ENCODE measurements at places on chromosomes 3 and 15. TPM values are rescaled to one million over a fixed set of nuclear protein-coding genes. Genes with fewer than 3 reads are reported as not detected.

PIGB gene
- polyA plus RNA-seq: 17.4 TPM

GRCh38 chr15:80471881-80472280 is 67.7 kb downstream of the ARNT2 start:
- no peak for DNase-seq

- DNase-seq: no peak
Observed at GRCh38 chr3:74287557-74287956, 326.9 kb downstream of the CNTN3 start.

SNTN gene
- not detected for polyA plus RNA-seq

WDR72 gene
- 60.0 TPM for polyA plus RNA-seq

- no peak for DNase-seq
Observed at GRCh38 chr3:69563151-69563550, 176.1 kb upstream of the MITF start.

DNA sequence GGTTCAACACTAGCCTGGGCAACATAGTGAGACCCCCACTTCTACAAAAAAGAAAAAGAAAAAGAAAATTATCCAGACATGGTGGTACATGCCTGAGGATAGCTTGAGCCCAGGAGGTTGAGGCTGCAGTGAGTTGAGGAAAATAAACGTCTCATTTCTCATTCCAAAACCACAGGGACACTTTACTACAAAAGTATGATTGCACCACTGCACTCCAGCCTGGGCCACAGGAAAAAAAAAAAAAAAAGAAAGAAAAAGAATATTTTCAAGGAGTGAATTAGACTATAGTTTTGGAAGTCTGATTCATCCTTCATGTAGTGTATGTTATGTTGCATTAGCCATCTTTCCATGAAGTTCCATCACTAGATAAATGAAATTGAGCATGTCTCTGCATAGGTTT is 149.5 kb upstream of the THBS1 start:
- DNase-seq: no peak

DNA sequence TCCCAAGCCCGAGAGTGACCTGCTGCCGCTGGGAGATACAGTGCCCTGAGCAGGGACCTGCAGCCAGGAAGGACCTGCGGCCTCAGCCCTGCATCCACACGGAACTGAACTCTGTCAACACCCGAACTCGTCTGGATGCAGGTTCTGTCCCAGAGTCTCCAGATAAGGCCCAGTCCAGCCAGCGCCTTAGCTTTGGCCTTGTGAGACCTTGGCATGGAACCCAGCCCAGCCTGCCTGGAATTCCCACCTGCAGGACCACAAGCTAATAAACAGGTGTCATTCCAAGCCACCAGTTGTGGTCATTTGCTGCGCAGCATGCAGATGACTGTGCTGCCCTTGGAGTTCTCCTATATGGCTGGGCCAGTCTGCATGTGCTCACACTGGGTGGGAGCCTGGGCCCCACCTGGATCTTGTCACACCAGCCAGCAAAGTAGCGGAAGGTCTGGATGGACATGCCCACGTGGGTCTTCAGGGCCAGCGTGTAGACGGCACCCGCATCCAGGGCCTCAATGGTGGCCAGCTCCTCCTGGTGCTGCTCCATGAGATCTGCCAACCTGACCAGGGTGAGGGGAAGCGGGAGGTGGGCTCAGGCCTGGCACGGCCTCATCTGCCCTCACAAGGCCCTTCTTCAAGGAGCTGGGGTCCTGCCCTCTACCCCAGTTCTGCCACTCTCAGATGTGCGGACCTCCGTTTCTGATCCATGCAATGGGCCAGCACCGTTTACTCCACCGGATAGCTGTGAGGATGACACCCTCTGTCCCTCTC is 47.2 kb upstream of the SLC41A3 start:
- peak; percentile 30 for DNase-seq

CASR gene
- 14.8 TPM for polyA plus RNA-seq

GRCh38 chr3:132344666-132345280 is 27.6 kb downstream of the ACP3 start:
- DNase-seq: no peak

DNA sequence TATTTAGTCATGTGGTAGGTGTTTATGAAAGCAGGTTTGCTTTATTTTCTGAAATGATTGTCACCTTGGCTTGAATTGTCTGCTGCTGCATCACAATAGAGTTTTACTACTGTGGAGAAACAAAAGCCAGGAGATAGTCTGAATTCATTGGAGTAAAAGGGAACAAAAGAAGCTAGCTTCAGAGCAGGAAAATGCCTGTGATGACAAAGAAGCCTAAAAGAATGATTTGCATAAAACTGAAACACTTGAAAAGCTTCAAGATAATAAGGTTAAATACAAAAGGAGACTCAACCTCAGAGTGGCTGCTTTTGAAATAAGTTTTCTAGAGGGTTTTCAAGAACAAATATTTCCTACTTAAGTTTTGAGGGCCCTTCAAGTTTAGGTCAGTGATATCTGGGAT is 138.3 kb downstream of the PTPRG start:
- no peak for DNase-seq

UNC13C gene
- polyA plus RNA-seq: 0.45 TPM

DNA sequence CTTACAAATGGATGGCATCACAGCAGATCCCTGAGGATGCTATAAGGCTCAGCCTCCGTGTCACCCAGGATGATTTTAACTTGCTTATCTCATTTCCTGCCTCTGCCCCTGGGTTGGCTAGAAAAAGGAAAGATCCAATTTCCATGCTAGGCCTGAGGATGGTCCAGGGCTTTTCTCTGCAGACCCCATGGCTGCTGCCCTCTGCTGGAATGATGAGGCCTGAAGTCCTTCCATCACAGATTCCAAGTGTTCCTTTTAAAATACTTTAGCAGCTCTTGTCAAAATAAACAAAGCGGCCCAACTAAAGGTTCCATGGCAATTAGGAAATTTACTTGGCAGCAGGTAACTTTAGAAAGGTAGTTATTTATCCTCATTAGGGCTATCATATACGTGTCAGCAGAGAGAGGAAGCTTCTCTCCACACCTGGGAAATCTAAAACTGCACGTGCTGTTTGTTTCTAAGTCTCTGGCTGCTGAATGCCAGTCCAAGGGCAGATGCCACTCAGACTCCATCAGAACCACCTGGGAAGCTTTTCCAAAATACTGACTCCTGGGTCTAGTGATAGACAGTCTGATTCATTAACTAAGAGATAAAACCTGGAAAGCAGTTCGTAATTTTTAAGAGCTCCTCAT is 401.9 kb upstream of the IL12A start:
- peak; percentile 57 for DNase-seq

- no peak for DNase-seq
Observed at GRCh38 chr15:94387849-94388441, 156.6 kb downstream of the MCTP2 start.

GRCh38 chr3:77247061-77247460 is 207.2 kb downstream of the ROBO2 start:
- no peak for DNase-seq

GRCh38 chr15:99509686-99510461 is 55.9 kb upstream of the MEF2A start:
- no peak for DNase-seq

ACTRT3 gene
- polyA plus RNA-seq: 4.5 TPM

- DNase-seq: no peak
Observed at GRCh38 chr15:95416576-95416975, 913.9 kb upstream of the NR2F2 start.

DNA sequence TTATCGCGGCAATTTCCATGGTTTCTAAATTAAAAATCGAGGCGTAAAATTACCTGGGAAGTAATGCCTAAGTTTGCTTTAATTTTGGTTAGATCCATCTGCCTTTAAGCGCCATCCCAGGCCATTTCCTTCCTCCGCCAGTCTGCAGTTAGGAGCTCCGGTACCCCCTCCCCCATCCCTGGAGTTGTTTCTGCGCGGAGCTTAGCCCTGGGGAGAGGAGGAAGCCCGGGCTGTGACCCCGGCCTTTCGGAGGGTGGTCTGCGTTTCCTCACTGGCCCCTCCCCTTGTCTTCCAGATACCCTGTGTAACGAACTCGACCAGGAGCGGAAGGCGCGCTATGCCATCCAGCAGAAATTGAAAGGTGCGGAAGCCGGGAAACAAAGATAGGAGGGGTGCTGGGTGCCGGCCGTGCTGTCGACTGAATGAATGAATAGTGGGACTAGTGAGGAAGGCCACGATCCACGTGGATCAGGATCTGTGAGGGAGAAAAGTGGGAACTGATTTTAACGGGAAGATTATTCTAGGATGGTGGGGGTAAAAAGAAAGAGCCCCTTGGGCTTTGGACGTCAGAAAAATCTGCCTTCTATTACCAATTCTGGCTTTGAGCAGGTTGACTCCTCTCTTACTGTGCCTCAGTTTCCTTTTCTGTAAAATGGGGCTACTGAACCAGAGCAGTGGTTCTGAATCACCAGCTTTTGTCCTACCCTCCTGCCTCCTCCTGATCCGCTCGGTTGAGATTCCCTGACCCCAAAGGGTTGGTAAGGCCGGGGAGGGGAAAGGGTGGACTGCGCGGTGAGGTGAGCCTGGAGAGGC is 6.7 kb downstream of the RNU6-1 start:
- peak; percentile 61 for DNase-seq

SNAP23 gene
- 34.1 TPM for polyA plus RNA-seq

DNA sequence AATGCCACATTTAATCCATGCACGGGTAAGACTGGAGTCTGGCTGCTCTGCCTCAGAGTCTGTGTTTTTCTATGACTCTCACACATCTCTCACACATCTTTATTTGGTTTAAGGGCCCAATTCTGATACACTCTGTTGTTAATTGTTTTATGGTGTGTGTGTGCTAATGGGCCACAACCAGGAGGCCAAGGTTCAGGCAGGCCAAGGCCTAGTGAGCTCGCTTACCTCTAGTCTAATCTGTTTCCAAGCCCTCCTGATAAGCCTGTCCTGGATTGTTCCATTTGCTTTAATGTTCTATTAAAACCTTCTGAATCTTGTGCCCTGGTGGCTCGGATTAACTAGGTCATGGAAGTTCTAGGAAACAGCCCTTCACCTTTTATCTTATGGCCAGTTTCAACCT is 445.4 kb upstream of the DPH6 start:
- no peak for DNase-seq

GOLGA8H gene
- polyA plus RNA-seq: 0.43 TPM

DNA sequence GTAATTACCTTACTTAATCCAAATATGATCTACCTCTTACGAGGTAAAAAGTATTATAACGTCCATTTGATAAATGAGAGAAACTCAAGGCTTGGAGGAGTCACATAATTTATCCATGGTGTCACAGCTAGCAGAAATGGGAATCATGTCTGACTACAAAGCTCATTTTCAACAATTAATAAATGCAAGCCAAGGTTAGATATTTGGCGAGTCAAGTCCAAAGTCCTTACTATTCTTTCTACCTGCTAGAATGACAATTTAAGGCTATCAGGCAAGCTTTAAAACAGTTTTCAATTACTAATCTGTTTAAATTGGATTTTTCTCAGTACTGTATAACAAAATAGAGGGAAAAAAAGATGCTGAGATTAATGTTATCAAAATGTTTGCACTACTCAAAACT is 68.6 kb downstream of the DLG1 start:
- no peak for DNase-seq

CFAP91 gene
- polyA plus RNA-seq: 4.7 TPM

CLRN1 gene
- not detected for polyA plus RNA-seq

DNA sequence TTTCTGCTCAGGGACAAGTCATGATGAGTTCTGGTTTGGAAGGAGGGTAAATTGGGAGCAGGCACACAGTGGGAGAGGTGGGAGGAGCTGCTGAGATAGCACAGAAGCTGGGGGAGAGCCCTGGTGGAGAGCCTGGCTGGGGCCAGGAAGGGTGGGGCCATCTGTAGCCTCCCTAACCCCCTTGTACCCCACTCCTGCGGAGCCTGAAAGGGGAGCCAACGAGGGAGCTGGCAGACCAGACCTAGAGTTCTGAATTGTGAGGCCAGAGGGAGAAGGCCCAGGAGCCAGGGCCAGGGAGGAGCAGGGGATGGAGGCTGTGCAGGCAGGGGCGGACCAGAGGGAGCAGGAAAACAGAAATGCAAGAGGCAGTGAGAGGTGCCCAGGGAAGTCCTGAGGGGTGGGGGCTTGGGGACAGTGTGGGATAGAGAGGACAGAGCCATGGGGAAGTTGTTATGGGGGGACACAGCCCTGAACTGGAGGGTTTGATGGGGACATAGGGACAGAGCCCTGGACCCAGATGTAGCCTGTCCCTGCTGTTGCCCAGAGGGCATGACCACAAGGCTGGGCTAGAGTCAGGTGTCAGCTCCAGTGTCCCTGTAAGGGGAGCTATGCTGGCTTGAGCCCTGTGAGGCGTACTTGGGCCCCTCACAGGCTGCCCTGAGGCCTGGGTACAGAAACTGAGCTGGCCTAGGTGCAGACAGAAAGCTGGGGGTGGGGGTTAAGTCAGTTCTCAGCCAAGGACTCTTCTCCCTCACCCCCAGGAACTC is 1.2 kb downstream of the TMIE start:
- no peak for DNase-seq

GRCh38 chr15:99142562-99142961 is 37.7 kb downstream of the SYNM start:
- DNase-seq: no peak

MORC1 gene
- not detected for polyA plus RNA-seq

DNA sequence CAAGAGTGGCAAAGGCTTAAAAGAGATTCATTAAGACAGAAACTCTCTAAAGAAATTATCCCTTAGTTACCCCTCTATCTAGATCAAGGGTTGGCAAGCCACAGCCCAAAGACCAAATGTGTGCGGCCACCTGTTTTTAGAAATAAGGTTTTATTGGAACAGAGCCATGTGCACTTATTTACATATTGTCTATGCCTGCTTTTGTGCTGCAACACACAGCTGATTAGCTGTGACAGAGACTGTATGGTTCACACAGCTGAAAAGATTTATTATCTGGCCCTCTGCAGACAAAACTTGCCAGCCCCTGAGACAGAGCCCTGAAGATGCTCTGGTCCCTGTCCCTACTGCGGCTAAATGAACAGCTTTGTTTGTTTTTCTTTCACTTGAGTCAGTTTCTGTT is 88.1 kb downstream of the ADAMTS9 start:
- no peak for DNase-seq

TF gene
- polyA plus RNA-seq: 0.88 TPM

COL6A5 gene
- polyA plus RNA-seq: not detected

DNA sequence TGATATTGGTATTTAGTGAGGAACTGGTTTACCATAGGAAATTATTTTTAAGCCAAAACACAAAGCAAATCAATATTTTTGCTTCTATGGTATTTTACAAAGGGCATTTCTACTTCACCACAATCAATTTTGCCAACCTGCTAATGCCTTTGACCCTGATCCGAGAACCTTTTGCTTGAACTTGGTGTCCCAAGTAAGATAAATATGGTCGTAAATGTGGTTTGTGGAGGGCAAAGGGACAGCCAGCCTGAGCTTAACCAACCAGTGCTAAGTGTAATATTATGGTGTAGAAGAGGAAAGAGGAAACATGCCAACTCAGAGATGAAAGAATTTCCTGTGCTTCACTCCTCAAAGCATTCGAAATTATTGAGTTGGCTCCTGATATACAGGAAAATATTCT is 148.4 kb downstream of the C3orf38 start:
- DNase-seq: peak; percentile 18

FBXL2 gene
- 10.8 TPM for polyA plus RNA-seq

ST3GAL6 gene
- 20.8 TPM for polyA plus RNA-seq

DNA sequence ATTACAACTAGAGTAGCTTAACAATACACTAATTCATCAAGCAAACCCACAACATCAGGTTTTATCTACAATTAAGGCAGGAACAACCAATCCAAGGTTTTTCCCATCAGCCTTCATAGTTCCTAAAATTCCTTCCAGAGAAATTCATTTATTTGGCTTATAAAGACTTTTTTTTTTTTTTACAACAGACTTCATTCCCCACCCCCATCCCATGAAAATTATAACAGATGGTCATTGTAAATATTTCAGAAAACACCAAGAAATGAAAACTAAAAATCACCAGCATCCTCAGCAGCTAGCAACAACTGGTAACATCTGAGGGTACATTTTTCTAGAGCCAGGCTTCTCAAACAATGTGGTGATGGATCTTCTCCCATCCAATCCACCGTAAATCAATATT is 11.0 kb downstream of the SH3BP5 start:
- no peak for DNase-seq

- no peak for DNase-seq
Observed at GRCh38 chr3:187913617-187914033, 168.4 kb upstream of the BCL6 start.

DUOXA2 gene
- 0.37 TPM for polyA plus RNA-seq

Data from kidney (tissue), 22 donors.